AG08395 (cell line): ENCODE measurements at places on chromosomes 3 and 15.

- DNase-seq: no peak
Observed at GRCh38 chr3:190616637-190617036, 102.8 kb downstream of the IL1RAP start.

DNA sequence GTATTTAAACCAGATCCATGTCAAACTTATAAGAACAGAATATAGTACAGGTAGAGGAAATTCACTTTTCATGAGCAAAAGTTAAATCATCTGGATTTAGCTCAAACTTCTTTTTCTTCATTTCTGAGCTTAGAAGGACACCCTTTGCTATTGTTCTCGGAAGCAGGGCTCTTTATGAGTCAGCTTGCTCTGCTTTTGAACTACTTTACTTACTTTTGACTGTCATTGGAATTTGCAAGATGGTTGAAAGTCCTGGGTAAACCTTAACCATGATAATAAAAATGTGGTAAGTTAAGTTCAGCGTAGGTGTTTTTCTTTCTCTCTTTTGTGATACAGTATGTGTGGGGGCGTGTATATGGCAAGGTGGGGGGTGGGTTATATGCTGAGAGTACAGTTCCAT, 312.7 kb upstream of the DPH6 start:
- DNase-seq: no peak

DNA sequence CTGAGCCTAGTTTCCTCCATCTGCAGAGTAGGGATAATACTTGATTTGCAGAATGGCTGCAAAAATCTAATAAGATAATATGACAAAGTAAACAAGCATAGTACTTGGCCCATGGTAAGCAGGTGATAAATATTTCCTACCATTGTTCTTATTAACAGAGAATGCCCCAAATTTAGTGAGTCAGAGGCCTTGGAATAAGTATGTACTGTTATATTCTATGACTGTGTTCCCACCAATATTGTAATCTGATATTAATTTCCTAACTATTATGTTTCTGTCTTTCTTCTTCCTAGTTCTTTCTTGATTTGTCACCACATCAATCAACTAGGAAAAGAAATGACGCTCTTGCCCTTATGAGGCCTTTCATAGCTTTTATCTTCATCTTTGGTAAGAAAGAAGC, 178.4 kb upstream of the SLC2A2 start:
- no peak for DNase-seq

GRCh38 chr3:23583980-23584740, 221.6 kb upstream of the UBE2E1 start:
- no peak for DNase-seq

DNA sequence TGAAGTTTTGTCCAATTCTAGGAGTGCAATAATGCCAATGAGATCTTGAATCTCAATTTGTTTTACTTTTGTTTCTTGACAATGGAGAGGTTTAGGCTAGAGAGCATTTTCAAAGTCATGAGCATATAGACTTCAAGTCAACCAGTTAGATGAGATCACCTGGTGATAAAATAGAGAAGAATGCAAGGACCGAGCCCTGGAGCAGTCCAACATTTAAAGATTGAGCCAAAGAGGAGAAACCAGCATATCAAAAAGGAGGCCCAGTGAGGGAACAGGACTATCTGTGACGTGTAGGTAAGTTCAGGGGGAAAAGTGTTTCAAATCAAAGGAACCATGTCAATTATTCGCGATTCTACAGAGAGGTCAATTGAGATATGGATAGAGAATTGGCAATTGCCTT, 1.7 kb upstream of the PIAS1 start:
- no peak for DNase-seq

GRCh38 chr3:127730666-127731295, 58.0 kb downstream of the ABTB1 start:
- no peak for DNase-seq

- no peak for DNase-seq
Observed at GRCh38 chr3:37443363-37444035, 269.1 kb upstream of the LRRFIP2 start.

DNA sequence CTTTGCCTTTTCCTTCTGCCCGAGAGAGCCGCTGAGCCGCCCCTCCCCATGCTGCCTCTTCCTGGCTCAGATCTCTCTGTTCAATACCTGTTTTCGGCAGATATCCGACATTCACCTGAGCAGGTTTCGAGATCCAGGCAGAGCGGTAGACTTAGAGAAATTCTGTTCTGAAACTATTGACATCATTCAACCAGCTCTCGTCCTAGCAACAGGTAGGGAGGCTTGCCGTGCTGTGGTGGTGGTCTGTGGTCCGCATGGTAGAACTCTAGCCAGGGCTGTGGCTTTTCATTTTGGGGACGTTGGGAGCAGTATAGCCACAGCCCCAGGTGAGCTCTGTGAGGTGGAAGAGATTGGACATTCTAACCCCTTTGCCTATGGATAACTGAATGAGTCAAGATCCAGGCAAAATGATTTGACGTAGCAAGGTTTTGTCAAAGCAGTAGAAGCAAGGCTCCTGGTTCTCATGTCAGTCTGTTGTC, 810 bp downstream of the TMEM62 start:
- DNase-seq: no peak

- DNase-seq: no peak
Observed at GRCh38 chr15:45523166-45523460, 558 bp upstream of the SLC30A4 start.

DNA sequence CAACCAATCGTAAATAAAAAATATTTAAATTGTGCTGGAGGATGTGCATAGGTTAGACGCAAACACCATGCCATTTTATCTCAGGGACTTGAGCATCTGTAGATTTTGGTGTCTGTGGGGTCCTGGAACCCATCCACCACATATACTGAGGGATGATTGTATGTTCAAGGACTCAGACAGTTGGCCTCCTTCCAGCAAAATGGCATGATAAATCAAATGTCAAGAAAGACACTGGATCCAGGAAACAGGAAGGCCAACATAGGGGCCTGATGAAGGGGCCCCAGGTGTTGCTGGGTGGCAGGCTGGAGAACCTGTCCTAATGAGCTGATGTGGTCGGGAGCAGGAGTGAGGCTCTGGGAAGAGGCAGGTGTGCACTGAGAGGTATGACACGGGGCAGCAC, 289.5 kb downstream of the GABRG3 start:
- no peak for DNase-seq

- DNase-seq: no peak
Observed at GRCh38 chr15:75961331-75961730, 50.9 kb downstream of the NRG4 start.

GRCh38 chr15:69508659-69509058, 56.0 kb downstream of the RPLP1 start:
- no peak for DNase-seq

- no peak for DNase-seq
Observed at GRCh38 chr15:78307976-78308375, 8.6 kb upstream of the SKIC8 start.

GRCh38 chr15:62392376-62392775, 227.3 kb upstream of the C2CD4B start:
- DNase-seq: no peak

- DNase-seq: no peak
Observed at GRCh38 chr15:82698711-82699345, 10.8 kb downstream of the AP3B2 start.

DNA sequence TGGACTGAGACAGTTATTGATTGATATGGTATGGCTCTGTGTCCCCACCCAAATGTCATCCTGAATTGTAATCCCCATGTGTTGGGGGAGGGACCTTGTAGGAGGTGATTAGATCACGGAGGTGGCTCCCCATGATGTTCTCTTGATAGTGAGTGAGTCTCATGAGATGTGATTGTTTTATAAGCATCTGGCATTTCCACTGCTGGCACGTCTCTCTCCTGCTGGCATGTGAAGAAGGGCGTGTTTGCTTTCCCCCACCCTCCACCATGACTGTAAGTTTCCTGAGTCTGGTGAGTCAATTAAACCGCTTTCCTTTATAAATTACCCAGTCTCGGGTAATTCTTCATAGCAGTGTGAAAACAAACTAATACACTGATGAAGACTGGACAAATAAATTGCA, 105.6 kb upstream of the MELTF start:
- no peak for DNase-seq

DNA sequence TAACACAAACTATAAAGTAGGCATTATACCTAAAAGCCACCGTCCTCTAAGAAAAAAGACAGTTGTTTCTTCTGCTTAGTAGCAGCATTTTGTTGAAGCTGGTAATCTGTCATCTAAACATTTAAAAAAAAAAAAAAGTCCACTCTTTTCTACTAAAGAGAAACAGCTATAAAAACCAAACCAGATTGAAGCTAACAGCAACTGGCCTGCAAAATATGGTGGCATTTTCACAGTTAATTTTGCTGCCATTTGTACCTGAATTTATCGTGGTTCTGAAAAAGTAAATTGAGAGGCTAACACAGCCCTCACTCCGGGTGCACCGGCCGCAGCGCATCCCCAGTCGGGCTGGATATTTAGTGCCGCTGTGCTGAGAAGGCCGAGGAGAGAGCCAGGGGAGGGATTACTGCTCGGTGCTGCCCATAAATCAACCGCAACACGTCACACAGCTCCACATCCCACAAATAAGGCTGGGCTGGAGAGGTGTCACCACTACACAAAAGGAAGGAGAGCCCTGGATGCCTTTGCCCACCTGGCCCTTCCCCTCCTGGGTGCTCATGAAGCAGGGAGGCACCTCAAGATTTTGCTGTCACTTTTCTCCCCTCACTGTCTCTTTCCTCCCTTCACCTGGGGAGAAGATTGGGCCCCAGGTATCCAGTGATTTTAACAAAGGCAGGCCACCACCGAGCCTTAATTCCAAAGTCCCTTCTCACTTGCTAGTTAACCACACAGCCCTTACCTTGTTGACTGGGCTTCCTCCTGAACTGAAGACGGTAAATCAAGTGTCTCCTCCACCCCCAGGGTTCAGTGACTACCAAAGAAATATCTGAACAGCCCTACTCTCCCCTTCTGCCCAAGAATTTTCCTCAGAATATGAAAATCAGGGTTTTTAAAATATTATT, 44.4 kb downstream of the MECOM start:
- DNase-seq: no peak

GRCh38 chr3:161672478-161672877, 175.9 kb downstream of the OTOL1 start:
- no peak for DNase-seq

DNA sequence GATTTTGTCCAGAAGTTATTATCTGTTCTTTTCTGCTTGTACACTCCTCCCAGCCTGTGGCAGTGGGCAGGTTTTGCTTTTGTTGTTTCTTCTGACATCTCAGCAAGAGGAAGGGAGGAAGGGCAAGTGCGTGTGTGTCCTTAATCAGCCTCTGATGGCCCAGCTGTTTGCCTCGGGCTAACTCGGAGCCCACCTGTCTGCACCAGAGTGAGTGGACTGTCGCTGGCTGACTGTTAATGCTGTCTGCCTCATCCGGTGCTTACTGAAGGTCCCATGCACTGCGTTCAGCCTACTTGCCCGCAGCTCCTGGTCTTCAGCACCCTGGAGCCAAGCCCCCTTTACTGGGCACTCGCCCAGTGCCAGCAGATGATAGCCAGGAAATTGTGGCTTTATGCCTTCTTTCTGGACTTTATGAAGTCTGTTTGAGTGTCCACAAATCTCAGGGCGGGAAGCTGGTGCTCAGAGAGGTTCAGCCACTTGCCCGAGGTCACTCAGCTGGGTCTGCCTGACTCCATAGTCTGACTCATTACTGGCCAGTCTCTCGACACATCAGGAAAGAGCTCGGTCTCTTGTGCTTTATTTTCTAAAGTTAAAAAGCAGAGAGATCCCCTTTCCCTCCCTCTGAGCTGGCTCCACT, 89.5 kb downstream of the CHRNA7 start:
- DNase-seq: no peak

GRCh38 chr3:24139463-24140412, 194.7 kb downstream of the NR1D2 start:
- no peak for DNase-seq

DNA sequence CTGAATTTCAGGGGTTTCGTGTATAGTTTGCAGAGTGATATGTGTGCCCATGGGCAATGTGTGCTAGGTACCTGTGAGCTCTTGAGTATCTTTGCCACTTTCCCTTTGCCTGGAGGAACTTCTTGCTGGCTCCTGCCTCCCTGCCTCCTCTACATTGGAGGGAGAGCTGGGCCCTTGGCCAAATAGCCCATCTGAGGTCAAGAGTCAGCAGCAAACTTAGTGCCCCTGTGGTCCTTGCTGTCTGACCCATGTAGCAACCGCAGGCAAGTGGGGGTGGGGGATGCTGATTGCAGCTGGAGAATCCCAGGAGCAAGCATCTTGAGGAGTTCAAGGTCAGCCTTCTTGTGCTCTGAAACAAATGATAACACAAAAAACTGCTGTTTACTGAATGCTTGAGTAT, 5.4 kb upstream of the TBC1D21 start:
- DNase-seq: no peak

- no peak for DNase-seq
Observed at GRCh38 chr3:14522768-14523167, 17.4 kb downstream of the GRIP2 start.

GRCh38 chr3:28018925-28019718, 222.3 kb upstream of the CMC1 start:
- no peak for DNase-seq

GRCh38 chr3:53253707-53254508, 1.9 kb downstream of the TKT start:
- DNase-seq: no peak

GRCh38 chr15:70815604-70816003, 38.4 kb downstream of the LARP6 start:
- no peak for DNase-seq

- DNase-seq: no peak
Observed at GRCh38 chr3:82790307-82791097, 1029.1 kb upstream of the GBE1 start.

DNA sequence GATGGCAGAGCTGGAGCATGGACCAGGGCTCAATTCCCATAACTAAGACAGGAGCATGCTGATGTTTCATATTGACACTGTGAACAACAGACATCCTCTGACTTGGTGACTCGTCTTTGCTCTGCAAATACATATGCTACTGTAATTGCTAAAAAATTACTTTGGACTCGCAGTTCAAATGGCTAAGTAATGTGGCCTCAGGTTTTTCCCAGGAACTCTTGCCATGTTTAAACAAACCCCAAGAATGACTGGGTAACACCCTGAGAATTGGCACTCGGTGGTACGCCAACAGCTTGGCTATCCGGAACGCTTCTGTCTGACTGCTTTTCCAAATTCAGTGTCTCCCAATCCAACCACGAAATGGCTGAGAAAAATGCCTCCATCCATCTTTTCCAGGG, 456.7 kb upstream of the THBS1 start:
- peak; percentile 14 for DNase-seq

GRCh38 chr15:47184908-47185801, 532.1 kb upstream of the SEMA6D start:
- no peak for DNase-seq

GRCh38 chr15:88048755-88049154, 207.8 kb downstream of the NTRK3 start:
- DNase-seq: no peak
